ENCODE measurements at places on chromosomes 6 and 20.

GRCh38 chr6:12472601-12473038, 182.5 kb downstream of the EDN1 start:
- DNase-seq, result no peak

- DNase-seq, result no peak
Measured at GRCh38 chr20:14566505-14566904, 229.1 kb upstream of the FLRT3 start.

DNA sequence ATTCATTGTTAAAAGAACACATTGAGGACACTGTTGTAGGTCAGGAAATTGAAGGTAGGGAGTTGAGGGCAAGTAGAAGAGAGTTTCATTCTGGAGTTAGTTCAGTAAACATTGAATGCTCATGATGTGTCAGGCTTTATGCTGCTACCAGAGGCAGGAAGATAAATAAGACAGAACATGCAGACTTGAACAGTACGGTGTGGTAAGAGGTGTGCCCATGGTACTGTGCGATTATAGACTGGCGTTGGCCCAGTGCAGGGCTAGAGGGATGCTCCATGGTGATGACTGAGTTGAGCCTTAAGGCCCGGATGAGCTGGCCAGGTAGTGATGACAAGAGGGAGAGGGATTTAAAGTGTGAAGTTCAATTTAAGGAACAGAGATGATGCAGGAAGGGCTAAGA, 50.8 kb downstream of the CARMIL1 start:
- DNase-seq, result no peak

GRCh38 chr6:104460738-104461483, 398.8 kb downstream of the HACE1 start:
- no peak for DNase-seq

GRCh38 chr6:162798546-162799266, 70.9 kb downstream of the PACRG start:
- no peak for DNase-seq

- DNase-seq, result no peak
Measured at GRCh38 chr6:43170417-43170930, 595 bp upstream of the SRF start.

GRCh38 chr6:146990821-146991798, 213.1 kb upstream of the STXBP5 start:
- DNase-seq, result no peak

GRCh38 chr6:29770306-29770705, 47.1 kb downstream of the HLA-F start:
- DNase-seq, result no peak

- DNase-seq, result no peak
Measured at GRCh38 chr6:105068407-105068806, 111.4 kb downstream of the POPDC3 start.

- no peak for DNase-seq
Measured at GRCh38 chr20:22289442-22289841, 294.9 kb downstream of the FOXA2 start.

DNA sequence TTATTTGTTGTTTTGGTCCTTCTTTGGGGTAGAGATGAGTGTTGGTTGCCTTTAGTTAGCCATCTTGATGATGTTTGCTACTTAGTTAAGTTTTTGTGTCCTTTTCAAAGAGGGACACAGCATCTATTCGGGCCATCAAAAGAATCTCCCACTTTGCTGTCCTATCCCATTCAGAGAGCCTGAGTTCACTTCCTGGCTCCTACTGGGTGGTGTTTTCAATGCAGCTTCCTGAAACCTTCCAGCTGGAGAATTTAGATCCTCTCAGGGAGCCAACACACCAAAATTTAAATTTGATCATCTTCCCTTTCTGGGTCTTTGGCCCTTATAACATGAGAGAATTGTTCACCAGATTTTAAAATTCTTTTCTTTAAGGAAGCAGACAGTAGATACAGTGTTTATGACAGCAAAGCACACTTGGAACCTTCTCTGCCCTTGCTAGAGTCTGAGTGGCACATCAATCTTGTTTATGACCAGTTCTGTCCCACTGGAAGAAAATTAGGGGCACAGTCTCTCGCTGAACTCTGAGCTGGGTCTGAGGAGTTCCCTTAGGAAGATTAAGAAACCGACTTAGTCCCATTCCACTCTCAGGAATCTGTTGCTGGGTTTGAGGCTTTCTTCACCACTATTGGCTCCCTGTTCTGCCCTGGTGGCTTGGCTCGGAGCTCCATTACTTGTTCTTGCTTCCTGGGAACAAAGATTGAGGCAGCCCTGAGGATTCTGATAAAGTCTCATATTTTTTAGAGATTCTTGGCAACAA, 115.5 kb downstream of the CCDC170 start:
- no peak for DNase-seq

DNA sequence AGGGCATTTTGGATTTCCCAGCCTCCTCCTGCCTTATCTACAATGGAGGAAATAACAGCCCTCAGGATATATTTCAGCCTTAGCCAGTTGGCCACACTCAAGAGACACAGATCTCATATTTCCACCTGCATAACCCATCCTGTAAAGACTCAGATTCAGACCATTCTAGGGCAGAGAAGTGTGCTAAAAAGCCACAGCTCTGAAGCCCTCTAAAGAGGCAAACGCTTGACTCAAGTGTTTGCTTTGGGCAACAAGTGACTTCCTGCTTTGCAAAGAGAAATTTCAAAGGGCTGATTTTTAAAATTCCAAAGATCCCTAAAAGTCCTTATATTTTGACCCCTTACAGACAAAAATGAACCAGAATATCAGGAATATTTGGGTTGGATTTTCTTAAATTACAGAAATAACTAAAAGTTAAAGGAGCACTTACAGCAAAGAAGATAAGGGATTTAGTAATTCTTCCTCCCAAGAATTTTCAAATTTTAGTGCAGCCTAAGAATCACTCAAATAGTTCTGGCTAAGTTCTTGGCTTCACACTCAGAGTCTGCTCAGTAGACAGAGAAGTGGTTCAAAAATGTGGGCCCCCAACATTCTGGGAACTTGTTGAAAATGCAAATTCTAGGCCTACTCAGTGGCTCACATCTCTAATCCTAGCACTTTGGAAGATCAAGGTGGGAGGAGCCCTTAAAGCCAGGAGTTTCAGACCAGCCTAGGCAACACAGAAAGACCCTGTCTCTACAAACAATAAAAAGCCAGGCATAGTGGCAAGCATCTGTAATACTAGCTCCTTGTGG, 18.9 kb upstream of the ADGRF5 start:
- no peak for DNase-seq

DNA sequence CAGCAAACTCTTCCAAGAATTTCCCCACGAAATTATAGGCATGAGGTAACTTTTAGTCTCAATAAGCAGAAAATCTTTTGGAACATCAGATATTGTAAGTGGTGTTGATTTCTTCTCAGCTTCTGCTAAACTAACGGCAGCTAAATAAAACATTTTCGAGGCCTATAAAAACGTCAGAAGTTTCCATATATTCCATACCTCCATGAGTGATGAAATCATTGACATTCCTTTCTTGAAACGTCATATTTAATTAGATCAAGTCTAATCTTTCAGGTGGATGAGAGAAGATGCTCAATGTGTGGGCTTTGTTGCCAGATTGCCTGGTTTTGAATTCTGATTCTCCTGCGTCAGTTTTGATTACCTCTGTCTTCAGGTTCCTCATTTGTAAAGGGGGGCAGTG, 81.3 kb downstream of the CDC5L start:
- no peak for DNase-seq

DNA sequence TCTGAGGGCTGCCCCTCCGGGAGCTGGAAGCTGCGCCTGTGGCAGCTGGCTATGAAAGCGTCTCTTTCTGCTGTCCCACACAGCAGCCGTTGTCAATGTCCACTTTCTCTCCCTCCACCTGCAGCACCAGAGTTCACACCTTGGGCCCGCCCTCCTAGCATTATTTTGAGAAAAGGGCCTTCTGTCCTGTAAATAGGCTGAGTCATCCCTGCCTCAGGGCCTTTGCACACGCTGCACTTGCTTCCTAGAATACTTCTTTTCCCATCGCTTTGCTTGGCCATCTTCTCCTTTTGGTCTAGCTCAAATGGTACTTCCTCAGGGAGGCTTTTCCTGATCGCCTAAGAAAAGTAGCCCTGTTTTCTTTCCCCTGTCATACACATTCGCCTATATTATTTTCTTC, 69.3 kb upstream of the ZNFX1 start:
- no peak for DNase-seq

DNA sequence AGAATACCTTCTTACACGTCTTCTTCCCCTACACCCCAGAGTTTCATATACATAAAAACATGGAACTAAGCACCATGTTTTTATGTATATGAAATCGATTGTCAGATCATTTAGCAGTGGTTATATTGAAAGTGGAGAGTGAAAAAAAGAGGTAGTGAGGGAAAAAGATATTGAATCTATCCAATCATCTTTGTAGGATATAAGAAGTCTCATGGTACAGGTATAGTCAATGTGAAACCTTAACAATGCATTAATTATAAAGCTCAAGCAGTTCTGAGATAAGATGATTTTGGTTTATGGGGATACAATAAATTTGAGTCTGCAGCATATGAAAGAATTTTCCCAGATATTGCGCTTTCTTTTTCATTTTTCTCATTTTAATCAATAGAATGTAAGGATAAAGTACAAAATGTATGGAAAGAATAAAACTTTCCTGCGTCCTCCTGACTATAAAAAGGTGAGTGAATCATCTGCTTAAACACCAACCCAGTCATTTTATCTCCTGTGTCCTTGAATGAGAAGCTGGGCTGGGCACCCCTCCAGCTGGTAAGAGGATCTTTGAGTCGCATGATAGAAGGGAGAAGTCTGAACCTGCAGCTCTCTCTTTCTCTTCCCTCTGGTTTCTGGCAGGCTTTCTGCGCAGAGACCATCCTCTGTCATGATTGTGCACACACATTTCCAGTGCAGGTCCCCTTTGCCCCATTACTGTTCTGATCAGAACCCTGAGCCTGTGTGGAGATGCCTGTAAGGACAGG, 28.1 kb upstream of the AKIRIN2 start:
- no peak for DNase-seq

DNA sequence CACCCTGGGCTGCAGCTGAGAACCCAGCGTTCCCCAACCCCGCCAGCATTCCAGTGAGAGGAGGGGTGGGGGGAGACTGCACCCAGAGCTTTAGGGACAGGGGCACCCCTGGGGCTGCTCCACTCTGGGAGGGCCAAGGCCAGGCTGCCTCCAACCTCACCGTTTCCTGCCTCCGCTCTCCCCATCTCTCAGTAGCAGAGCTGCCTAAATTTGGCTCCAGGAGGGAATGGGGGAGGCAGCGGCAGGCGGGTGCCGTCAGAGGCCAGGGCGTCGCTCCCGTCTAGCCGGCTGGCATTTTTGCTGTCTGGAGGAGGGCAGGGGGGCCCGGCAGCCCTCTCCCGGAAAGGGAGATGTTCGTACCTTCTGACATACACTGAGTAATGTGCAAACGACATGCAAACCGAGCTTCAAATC, 46.6 kb downstream of the NOL4L start:
- no peak for DNase-seq

DNA sequence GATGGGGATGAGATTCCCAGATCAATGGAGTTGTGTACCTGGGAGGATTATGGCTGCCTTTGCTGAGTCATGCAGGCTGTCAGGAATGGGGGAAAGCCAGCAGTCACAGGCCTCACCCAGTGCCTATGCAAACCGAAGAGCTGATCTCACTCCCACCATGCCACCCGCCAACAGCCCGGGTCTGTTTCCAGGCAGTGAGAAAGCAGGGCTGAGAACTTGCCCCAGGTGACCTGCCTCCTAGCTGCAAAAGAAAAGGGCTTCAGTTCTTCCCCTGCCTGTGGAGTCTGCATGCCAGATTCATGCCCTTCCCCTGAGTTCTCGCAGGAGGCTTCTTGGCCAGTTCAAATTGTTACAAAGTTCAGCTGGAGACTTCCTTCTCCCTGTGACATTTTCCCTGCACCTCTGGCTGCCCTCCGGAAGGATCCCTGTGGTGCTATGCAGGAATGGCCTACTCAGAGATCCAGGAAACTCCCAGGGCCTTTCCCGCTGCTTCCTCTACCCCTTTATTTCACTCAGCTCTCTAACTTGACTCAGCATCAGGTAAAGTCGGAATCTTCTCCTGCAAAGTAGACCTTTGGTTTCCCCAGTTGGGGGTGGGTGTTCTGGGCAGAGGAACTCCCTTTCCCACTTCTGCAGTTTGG, 71.5 kb upstream of the B3GAT2 start:
- DNase-seq, result no peak

DNA sequence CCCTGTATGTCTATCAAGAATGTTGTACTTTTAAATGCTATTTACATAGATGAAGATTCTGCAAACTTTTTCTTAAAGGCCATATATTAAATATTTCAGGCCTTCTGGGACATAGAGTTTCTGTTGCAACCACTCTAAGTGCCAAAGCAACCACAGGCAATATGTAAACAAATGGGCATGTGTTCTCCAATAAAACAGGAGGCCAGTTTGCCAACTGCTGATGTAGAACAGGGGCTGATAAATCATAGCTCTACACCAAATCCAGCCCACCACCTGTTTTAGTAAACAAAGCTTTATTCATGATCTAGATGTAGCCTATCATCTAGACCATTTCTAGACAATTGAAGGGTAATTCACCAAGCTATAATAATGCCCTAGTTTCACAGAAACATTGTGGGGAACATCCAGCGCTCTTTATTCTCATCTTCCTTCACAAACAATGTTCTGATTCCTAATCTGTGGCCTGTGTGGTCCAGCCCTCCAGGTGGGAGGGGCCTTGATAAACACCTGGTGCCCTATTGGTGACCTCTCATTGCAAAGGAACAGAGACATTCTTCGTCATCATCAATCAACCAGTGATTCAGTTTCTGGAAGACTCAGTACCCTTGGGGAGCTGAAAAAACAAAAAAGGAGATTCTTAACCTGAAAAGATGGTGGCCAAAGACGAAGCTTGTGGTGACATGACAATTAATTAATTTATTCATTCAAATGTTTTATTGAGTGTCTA, 80.2 kb downstream of the PREP start:
- DNase-seq, result no peak

GRCh38 chr20:41572010-41572572, 46.1 kb downstream of the CHD6 start:
- DNase-seq, result no peak

GRCh38 chr6:120514544-120514943, 819.7 kb downstream of the TBC1D32 start:
- DNase-seq, result no peak
